ENCODE measurements at places on chromosomes 13 and 19. TPM values are rescaled to one million over a fixed set of nuclear protein-coding genes. Genes with fewer than 3 reads are reported as not detected.
A peak's percentile ranks its signal among the peaks of the same experiment; 100 is the strongest.

DNA sequence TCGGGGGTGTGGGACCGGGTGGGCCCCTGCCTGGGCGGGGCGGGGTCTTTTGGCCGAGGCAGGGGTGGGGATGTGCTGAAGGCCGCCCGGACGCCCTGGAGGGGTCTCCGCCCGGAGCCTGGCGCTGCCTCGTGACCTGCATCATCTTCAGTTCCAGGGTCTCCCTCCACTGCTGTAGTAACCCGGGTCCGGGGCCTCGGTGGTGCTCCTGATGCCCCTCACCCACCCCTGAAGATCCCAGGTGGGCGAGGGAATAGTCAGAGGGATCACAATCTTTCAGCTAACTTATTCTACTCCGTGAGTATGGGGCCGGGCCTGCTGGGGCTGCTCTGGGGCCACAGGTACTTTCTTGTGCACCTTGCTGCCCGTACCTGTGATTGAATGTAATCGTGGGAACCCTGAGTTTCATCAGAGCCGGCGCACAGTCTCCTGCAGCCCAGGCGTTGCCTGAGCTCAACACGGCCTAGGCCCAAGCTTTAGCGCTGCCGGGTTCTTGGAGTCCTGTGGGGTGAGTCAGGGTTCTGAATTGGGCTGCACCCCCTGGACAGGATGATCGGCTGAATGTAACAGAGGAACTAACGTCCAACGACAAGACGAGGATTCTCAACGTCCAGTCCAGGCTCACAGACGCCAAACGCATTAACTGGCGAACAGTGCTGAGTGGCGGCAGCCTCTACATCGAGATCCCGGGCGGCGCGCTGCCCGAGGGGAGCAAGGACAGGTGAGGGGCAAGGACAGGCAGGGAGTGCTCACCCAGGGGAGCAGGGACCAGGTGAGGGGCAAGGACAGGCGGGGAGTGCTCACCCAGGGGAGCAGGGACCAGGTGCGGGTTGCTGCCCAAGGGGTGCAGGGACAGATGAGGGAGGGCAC, 10.5 kb downstream of the PEAK3 start:
- DNase-seq = no peak

DNA sequence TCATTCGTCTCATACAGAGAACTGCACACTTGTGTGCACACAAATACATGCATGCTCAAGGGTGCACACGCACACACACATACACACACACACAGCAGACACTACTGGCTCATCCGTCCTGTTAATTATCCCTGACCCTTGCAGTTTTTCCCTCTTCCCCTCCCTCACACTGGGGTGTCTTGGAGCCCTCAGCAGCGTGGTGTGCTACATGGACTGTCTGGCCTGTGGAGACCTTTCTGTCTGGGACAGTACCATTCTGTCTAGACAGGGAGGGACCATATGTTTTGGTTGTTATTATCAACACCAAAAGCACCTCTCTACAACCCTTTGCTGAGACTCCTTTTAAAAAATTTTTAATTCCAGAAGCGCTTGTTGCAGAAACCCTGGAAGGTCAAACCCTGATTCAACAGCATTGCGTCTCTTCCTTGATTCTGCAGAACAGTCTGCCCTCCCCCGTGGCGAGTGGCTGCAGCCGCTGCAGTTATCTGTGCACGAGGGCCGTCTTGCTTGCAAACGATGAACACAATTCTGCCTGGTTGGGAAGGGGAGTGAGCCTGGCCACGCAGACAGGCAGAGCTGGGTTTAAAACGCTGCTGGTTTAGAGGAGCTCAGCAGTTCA, 374.0 kb downstream of the IRS2 start:
- peak; percentile 39 for DNase-seq

GRCh38 chr13:39283072-39283471, 244.8 kb downstream of the NHLRC3 start:
- DNase-seq = no peak

GRCh38 chr13:23876265-23876664, 12.9 kb downstream of the MIPEP start:
- no peak for DNase-seq

KCNN4 gene
- 22.9 TPM for total RNA-seq

DNA sequence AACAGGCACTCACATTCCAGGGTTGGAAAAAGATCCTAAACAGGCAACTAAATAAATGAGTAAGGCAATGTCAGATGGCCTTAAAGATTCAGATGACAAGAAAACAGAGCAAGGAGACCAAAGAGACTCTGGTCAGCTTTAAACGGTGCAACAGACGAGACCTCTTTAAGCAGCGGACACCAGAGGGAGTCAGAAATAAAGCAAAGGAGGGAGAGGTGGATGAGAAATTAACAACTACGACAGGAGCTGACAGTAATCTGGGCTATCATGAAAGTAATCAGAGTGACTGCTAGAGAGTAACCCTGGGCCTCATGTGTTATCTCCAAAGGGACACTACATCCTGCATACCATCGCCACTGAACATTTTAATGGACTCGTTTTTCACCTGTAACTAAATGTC, 1.1 kb downstream of the ZNF550 start:
- DNase-seq = no peak

- DNase-seq = no peak
Observed at GRCh38 chr19:41784312-41784711, 12.1 kb upstream of the CEACAM3 start.

DACH1 gene
- not detected for total RNA-seq

PSG4 gene
- not detected for total RNA-seq

DNA sequence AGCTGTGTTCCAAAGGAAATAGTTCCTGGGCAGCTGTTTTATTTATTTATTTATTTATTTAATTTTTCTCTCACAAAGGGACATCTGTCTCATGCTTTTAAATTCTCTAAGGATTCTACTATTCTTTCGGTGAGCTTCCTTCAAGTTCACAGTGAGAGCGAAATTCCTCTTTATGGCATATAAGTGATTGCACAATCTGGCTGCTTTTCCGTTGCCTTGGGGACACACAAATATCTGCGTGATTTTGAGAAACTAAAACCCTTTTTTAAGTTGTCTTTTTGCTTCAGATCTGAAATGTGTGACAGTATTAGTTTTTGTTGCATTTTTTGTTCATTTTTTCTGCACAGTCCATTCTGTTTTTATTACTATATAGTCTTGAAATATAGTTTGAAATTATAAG, 19.2 kb downstream of the ZNF486 start:
- DNase-seq = no peak

DNA sequence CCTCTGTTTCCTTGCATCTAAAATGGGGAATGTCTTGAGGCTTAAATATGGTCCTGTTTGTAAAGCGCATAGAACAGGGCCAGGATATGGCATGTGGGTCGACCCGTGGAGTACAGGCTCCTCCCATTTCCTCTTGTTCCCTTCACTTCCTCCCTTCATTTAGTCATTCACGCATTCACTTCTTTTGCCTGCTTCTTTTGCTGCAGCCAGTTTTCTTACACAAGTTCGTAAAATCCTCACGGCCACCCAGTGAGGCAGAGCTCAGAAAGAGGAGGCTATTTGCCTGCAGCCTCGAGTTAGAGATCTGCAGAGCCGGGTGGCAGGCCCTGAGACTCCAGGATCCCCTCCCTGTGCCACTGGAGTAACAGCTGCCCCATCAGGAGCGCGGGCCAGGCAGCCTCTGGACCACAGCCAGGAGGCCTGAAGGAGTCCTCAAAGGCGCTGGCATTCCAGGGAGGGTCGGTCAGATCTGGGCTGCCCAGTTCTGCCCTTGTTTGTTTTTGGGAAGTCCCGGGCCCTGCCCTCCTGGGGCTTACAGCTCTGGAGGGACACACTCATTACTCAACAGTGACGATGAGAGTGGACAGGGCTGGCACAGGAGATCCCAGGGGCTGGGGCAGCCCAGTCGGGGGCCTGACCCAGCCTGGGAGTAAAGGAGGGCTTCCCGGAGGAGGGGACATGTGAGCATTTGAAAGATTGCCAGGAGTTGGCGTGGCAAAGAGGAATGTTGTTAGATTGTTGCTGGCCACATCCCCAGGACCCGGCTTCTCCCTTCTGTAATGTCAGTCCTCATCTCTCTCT, 4.6 kb downstream of the PPP5C start:
- DNase-seq = no peak

- no peak for DNase-seq
Observed at GRCh38 chr19:40687525-40688016, 2.9 kb downstream of the NUMBL start.

- DNase-seq = no peak
Observed at GRCh38 chr19:2339644-2340310, 11.3 kb downstream of the SPPL2B start.

MATK gene
- total RNA-seq = not detected

SLC7A10 gene
- total RNA-seq = not detected

MFSD12 gene
- 178 TPM for total RNA-seq

- DNase-seq = no peak
Observed at GRCh38 chr13:24625870-24626849, 54.0 kb upstream of the ATP12A start.

DNA sequence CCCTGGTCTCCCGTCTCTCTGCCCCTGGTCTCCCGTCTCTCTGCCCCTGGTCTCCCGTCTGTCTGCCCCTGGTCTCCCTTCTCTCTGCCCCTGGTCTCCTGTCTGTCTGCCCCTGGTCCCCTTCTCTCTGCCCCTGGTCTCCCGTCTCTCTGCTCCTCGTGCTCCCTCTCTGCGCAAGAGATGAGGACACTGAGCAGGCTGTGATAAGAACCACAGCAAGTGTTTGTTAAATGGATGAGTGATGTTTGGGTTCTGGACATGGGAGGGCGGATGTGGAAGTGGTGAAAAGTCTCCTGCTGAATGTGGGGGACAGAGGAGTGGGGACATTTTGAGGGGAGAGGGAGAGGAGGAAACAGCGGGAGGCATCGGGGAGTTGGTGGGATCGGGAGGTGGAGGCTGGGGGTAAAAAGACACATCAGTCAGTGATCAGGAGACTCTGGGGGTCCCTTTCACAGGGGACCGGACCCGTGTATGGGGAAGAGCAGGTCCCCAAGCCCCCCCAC, 8.0 kb downstream of the NPAS1 start:
- DNase-seq = no peak

DNA sequence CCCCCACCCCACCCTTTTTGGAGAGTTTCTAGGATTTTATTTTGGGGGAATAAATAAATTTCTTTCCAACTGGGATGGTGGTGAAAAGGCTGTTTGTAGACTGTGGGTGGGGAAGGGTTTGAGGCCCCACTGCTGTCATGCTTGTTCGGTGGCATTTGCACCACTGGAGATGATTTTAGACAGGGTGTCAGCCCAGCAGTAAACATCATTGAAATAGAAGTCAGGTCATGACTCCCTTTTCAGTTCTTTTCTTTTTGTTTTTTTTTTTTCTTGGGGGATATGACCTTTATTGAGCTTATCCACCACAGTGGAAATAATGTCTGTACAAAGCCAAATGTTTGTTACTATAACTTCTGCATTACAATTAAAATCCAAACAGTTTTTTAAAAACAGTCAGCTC, 14.1 kb downstream of the UBAC2 start:
- DNase-seq = no peak

GPC6 gene
- total RNA-seq = 16.7 TPM

CD33 gene
- total RNA-seq = 0.22 TPM

DNA sequence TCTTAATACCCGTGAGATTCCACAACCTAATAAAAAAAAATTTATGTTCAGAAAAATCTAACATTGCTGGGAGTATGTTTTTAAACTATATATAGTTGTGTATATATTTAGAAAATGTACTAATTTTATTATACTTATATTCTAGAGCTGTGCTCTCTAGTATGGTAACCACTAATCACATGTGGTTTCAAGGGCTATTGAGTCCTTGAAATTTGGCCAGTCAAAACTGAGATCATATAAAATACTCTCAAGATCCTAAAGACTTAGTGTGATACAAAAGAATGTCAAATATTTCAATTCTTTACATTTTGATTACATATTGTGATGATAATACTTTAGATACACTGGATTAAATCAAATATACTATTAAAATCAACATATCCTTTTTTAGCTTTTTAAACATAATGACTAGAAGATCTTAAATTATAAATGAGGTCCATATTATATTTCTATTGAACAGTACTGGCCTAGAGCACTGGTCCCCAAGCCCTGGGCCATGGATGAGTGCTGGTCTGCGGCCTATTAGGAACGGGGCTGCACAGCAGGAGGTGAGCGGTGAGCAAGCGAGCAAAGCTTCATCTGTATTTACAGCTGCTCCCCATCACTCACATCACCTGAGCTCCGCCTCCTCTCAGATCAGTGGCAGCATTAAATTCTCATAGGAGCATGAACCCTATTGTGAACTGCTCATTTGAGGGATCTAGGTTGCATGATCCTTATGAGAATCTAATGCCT, 176.5 kb upstream of the NBEA start:
- no peak for DNase-seq

DNA sequence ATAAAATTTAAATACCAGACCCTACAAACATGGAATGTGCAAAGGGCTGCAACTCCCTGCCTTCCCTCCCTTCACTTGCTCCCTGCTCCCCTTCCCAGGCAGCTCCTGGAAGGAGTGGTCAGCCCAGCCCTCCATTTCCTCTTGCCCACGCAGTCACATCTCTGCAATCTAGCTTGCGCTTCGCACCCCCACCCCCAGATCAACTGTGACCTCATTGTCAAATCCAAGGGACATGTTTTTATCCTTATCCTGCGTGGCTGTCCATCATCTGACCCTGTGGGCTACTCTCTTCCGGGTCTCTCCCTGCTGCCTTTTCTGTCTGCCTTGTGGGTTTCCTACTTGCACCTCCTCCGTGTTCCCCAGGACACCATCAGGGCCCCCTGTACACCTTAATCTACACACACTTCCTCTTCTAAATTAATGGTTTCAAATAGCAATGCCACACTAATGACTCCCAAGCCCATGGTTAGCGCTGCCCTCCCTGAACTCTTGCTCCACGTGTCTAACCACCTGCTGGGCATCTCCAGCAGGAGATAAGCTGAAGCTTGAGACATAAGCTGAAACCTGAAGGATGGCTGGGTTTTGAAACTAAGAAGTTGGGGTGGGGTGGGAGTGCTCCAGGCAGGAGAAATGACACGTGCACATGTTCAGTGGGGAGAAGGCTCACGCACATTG, 118.3 kb downstream of the USP12 start:
- DNase-seq = no peak

- peak; percentile 54 for DNase-seq
Observed at GRCh38 chr19:14556662-14557188, 15.1 kb downstream of the NDUFB7 start.

KIR2DL3 gene
- not detected for total RNA-seq

All from NCI-H460 (cell line).